ENCODE measurements at places on chromosomes 7 and 10. TPM values are rescaled to one million over a fixed set of nuclear protein-coding genes. Genes with fewer than 3 reads are reported as not detected.

UFSP1 gene
- 1.8 TPM for total RNA-seq

DNA sequence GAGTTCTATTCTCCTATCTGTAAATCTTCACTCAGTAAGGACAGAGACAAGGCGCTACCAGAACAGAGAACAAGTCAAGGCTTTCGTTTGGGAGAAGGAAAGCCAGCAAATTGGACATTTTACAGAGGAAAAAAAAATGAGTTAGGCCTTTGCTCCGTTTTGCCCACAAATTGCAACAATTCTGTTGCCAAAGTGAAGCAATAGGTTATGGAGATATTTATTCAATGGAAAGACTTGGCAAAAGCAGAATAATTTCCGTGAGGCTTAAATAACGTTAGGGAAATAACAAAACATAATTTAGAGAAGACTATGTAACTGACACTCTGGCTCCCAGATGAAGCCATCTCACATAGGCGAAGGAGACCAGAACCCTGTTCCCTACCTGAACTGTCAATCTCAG is 67.5 kb downstream of the MKX start:
- no peak for DNase-seq
- no peak overlapping the region for H3K27ac ChIP-seq
- no peak overlapping the region for H3K4me3 ChIP-seq
- no peaks in the 10 kb centered on the region for H3K36me3 ChIP-seq
- H3K27me3 ChIP-seq, result peaks cover 8% of the 10 kb centered on the region

GRCh38 chr7:45892407-45893035 is 4.2 kb downstream of the IGFBP1 start:
- no peaks in the 10 kb centered on the region for H3K36me3 ChIP-seq
- no peak overlapping the region for H3K27ac ChIP-seq
- no peak overlapping the region for H3K4me3 ChIP-seq
- DNase-seq, result no peak
- peaks cover 37% of the 10 kb centered on the region for H3K27me3 ChIP-seq
- H3K4me1 ChIP-seq, result no peaks in the 10 kb centered on the region

GPR158 gene
- not detected for total RNA-seq

MRLN gene
- not detected for total RNA-seq

AZGP1 gene
- total RNA-seq, result not detected

GRCh38 chr10:71359364-71360046 is 37.2 kb upstream of the CDH23 start:
- H3K4me3 ChIP-seq, result no peak overlapping the region
- H3K27me3 ChIP-seq, result no peaks in the 10 kb centered on the region
- no peak overlapping the region for H3K27ac ChIP-seq
- no peaks in the 10 kb centered on the region for H3K4me1 ChIP-seq
- DNase-seq, result no peak

GRCh38 chr10:122277526-122278136 is 6.5 kb downstream of the BTBD16 start:
- peaks cover 26% of the 10 kb centered on the region for H3K27me3 ChIP-seq
- no peaks in the 10 kb centered on the region for H3K4me1 ChIP-seq
- H3K27ac ChIP-seq, result no peak overlapping the region
- H3K4me3 ChIP-seq, result no peak overlapping the region
- no peaks in the 10 kb centered on the region for H3K36me3 ChIP-seq
- no peak for DNase-seq

SFXN4 gene
- 22.4 TPM for total RNA-seq

DNA sequence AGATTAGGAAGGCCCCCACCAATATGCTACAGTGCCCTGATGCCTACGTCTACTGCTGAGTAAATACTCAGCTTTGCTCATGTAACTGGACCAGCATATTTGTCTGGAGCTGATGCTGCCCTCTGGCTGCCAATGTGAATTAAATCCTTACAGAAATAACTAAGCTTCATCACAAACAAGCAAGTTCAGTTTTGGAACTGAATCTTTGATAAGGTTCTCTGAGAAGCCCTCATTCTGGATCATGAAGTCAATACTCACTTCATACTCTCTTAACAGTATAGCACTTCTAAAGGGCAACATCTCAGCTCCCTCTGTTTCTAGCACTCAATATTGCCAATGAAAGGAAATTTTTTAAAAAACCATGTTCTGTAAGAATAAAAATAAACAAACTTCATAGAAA is 246.7 kb downstream of the ETV1 start:
- H3K4me1 ChIP-seq, result no peaks in the 10 kb centered on the region
- H3K36me3 ChIP-seq, result no peaks in the 10 kb centered on the region
- H3K27ac ChIP-seq, result no peak overlapping the region
- H3K27me3 ChIP-seq, result no peaks in the 10 kb centered on the region
- no peak for DNase-seq
- no peak overlapping the region for H3K4me3 ChIP-seq

MINDY4 gene
- 0.93 TPM for total RNA-seq

CFAP58 gene
- total RNA-seq, result 0.67 TPM

- H3K27me3 ChIP-seq, result peaks cover 14% of the 10 kb centered on the region
- no peaks in the 10 kb centered on the region for H3K36me3 ChIP-seq
- H3K27ac ChIP-seq, result no peak overlapping the region
- H3K4me3 ChIP-seq, result no peak overlapping the region
- no peaks in the 10 kb centered on the region for H3K4me1 ChIP-seq
- no peak for DNase-seq
These were observed 78.0 kb upstream of the ANKRD1 start for GRCh38 chr10:90998733-90999511.
